ENCODE measurements at places on chromosomes 1 and 21.
A peak's percentile ranks its signal among the peaks of the same experiment; 100 is the strongest.

- DNase-seq: no peak
Measured at GRCh38 chr1:228060458-228061190, 21.9 kb upstream of the ARF1 start.

GRCh38 chr1:23691499-23692307, at the start of gene RPL11:
TSS of gene RPL11 (plus strand) at chr1:23691806. CDS start at chr1:23691824, 18 bp downstream.
- peak; percentile 90 for DNase-seq

GRCh38 chr1:243950166-243950565, 100.1 kb upstream of the AKT3 start:
- no peak for DNase-seq

DNA sequence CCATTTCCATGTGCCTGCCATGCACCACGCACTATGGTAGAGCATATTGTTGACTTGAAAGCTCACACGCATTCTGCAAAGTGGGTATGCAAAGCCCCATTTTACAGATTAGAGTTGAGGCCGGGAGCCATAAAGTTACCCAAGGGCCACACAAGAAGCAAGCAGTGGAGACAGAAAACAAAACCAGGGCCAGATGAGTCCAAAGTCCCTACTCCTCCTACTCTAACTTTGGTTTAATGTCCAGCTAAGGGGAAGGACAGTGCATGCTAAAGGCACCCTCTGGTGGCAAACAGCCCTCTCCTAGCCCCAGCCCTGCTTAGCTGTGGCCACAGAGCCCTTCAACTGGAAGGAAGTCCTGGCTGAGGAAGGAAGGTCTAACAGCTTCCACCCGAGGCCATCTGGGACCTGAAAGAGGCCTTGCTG, 74.9 kb downstream of the SLC66A1 start:
- no peak for DNase-seq

- no peak for DNase-seq
Measured at GRCh38 chr21:31967334-31967733, 94.5 kb downstream of the HUNK start.

GRCh38 chr1:100145116-100145515, 12.2 kb downstream of the TRMT13 start:
- no peak for DNase-seq

- no peak for DNase-seq
Measured at GRCh38 chr1:153800516-153800915, 25.3 kb downstream of the SLC27A3 start.

DNA sequence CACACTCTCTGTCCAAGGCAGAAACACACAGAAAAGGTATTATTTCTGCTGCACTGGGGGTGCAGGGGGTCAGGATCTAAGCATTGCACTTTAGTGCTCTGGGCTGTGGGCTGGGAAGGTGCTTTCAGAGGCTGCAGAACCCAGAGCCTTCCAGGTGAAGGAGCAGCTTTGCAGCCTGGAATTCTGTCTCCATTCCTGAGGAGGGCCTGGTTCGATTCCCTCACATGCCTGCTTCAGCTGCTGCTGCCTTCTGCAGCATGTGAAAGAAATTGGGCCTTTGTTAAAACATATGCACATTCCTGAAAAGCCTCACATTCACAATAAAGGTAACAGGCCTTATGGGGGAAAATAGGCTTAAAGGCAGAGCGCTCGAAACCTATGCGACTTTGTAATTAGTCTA, 35.9 kb downstream of the VTCN1 start:
- no peak for DNase-seq

GRCh38 chr1:15610167-15610566, 7.1 kb upstream of the DDI2 start:
- no peak for DNase-seq

DNA sequence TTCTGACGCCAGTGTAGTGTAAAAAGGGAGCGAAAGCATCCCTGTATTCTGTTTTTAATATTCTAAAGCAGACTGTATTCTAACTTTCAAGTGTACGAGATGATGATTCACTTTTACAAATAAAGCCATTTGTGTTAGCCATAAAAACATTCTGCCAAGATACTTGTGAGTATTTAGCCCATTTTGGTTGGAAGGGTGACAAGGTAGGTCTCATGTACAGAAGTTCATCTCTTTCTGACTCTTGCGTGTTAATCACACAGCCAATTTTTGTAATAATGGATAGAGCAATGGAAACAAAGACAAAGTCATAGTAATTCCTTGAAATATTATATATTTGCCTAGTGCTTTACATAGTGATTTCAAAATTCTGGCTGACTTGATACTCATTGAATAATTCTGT, 125.3 kb upstream of the GREM2 start:
- DNase-seq: no peak

GRCh38 chr1:183043872-183044854, 20.9 kb downstream of the LAMC1 start:
- no peak for DNase-seq

DNA sequence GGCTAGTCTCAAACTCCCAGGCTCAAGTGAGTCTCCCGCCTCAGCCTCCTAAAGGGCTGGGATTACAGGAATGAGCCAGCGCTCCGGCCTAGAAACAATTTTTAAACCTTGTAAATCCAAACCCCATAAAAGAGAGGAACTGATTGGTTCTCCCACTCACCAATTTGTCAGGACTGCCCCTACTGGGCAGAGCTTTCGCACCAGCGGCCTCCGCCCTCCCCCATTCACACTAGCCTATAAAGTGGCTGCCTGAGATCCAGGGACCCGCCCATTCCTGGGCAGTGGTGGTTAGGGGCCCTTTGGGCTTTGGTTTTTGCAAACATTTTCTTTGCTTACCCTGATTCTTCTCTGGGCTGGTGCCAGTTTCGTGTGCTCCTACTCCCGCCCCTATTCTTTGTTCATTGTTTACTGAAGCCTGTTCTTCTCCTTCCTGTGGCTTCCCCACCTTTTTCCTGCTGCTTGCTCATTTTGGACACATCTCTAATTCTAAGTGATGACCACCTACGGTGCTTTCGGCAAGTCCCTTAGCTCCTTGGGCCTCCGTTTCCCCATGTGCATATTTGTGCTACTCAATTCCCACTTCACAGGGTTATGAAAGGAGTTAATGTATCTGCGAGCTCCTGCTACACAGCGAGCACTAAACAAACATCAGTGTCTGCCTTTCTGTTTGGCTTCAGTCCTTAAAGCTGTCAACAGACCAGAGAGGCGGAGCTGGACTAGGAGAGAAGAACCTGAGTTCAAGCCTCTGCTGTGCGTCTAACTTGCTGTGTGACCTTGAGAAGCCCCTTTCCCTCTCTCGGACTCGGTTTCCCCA, 39.8 kb upstream of the CLIC4 start:
- peak; percentile 63 for DNase-seq

DNA sequence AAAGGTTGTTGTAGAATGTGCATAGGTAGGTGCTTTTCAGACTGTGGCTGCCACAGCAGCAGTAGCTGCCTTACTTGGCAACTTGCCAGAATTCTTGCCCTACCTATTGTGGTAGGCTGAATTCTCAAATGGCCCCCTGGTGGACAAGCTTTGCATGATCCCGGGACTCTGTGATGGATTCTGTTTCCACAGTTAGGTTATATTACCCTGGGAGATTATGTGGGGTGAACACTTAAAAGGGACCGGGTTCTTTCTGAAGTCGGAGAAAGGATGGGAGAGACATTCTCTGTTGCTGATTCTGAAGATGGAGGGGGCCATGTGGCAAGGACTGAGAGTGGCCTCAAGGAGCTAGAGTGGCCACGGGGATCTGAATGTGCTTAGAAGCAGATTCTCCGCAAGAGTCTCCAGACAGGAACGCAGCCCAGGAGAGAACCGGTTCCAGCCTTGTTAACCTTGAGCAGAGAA, 32.1 kb upstream of the KCNE1 start:
- DNase-seq: peak; percentile 71

GRCh38 chr1:179141592-179142251, 59.9 kb downstream of the TOR3A start:
- DNase-seq: peak; percentile 78

DNA sequence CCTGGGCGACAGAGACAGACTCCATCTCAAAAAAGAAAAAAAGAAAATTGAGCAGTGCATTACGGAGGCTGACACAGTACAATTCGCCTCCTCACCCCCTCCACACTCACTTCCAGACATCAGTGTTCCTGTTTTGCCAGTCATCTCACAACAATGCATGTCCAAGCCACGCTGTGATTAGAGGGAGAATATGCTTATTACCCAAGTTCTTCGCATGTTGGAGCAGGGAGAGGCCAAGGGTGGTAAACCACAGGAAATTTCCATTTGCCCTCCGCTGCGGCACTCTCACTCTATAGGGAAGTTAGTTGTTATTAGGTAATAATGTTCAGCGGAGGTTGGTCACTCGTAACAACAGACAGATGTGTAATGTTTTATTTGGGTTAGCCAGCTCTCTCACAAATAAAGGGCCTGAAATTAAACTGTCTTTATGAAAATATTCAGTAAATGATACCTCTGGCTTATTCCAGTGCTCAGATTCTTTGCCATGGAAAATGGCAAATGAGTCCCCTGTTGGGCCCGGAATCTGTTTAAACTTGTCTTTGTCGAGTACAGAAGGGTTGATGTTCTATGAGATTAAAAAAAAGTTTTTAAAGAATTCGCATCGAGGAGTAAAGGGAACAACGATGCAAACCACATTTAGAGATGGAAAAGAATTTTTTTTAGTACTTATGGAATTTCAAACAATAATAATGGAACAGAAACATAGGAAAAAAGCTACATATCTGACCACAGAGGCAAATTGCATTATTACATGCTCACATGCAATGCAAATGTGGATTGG, 33.1 kb downstream of the KCNJ15 start:
- DNase-seq: peak; percentile 100

GRCh38 chr1:22650089-22650693, 2.8 kb upstream of the C1QB start:
- DNase-seq: no peak

GRCh38 chr1:210310562-210311153, 18.0 kb upstream of the HHAT start:
- no peak for DNase-seq

- no peak for DNase-seq
Measured at GRCh38 chr1:16063226-16063829, 10.1 kb downstream of the FAM131C start.

DNA sequence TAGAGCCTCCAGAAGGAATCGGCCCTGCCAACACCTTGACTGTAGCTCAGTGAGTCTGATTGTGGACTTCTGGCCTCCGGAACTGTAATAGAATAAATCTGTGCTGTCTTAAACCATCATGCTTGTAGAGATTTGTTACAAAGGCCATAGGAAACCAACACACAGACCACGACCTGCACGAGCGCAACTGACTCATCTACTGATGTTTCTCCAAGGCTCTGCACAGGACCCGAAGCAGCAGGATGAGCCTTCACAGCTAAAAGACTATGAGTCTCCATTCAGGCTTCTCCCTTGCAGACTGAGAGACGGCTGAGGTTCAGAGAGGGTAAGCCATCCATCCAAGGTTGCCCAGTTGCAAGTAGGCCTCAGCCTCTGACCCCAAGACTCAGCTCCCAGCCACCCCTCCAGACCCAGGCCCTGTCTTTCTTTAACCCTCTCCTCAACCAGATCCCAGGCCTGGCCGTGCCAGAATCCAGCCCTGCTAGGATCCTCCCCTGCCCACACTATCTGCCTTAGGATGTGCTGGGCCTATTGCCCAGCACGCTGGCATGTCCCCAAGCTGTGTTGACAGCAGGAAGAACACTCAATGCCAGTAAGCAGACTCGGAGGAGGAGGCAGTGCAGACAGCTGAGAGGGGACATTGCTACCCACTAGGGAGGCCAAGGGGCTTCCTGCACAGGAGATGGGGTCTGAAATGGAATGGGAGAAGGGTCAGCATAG, 109.0 kb downstream of the HMGB4 start:
- no peak for DNase-seq

- DNase-seq: no peak
Measured at GRCh38 chr1:6183520-6183989, 3.4 kb upstream of the CHD5 start.

DNA sequence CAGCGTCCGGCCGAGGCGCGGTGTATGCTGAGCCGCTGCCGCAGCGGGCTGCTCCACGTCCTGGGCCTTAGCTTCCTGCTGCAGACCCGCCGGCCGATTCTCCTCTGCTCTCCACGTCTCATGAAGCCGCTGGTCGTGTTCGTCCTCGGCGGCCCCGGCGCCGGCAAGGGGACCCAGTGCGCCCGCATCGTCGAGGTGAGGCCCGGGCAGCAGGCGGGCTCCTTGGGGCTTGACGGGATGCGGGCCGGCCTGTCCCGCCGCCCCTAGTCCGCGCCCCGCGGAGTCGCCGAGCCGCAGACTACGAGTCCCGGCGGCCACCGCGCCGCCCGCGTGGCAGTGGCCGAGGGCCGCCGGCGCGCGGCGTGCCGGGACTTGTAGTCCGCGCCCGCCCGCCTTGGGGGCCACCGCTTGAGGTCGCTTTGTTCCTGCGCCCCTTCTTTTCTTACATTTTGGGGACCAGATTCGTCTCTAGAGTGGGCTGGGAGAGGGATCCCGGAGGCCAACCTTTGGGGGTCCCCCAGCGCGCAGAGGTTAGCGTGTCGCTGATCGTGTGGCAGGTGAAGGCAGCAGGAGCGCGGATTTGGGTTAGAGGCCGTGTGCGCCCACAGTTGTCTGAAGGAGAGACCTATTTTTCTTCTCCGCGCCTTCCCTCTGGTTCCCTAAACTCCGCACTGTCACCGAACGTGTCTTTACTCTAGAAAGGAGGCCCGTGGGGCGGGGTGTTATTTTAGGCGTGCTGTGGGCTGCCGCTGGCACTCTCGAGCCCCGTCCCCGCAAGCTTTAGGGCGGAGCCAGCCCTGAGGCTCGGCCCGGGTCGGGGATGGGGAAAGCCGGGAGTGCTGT, 553 bp downstream of the CMPK1 start:
- peak; percentile 78 for DNase-seq

- DNase-seq: no peak
Measured at GRCh38 chr1:231899713-231900435, 273.3 kb downstream of the DISC1 start.

GRCh38 chr1:12037486-12038355, 18.4 kb downstream of the MIIP start:
- no peak for DNase-seq

DNA sequence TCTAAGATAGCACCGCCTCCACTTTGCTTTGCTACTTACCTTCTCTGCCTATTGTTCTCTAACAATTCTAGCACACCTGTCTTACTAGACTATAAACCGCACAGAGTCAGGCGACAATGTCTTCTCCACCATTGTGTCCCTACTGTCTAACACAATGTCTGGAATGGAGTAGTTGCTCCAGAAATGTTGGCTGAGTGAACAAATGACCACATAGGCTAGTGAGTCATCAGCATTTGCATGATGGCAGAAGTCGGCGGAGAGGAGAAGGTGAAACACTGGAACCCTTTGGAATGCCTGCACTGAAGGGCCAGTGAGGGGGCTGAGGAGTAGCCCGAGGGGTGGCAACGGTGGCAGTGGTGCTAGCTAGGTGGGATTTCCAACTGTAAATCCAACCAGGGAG, 14.0 kb upstream of the PABPC4 start:
- DNase-seq: no peak

- DNase-seq: no peak
Measured at GRCh38 chr1:50066806-50067205, 41.9 kb upstream of the ELAVL4 start.

- DNase-seq: no peak
Measured at GRCh38 chr1:211609120-211610024, 30.4 kb upstream of the SLC30A1 start.

Measured in CD14-positive monocyte (primary cell).